ENCODE measurements at places on chromosomes 5 and 9.

DNA sequence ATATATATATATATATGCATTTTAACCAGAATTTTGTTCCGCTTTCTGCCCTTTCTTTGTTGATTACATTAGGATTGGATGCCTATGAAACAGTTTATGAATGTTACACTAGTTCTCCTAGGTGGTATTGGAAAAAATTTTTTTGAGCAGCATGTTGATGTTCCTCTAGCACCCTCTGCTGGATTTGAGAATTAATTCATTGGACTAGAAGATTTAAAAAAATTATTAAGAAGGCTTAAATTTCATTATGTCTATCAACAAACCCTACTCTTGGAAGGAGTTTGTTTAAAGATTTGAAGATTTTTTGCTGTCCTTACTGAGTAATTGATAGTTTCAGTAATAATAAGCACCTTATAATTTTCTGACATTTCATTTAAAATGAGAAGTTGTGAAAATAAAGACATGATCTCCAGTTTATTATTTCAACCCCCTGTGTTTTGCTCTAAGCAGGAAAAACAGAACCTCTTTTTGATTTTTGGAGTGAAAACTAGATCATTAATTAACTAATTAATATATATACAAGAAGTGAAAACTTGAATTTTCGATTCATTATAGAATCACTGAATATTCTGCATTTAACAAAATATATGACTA lies 89.6 kb downstream of the CCDC171 start:
- peak; percentile 5 for DNase-seq

DNA sequence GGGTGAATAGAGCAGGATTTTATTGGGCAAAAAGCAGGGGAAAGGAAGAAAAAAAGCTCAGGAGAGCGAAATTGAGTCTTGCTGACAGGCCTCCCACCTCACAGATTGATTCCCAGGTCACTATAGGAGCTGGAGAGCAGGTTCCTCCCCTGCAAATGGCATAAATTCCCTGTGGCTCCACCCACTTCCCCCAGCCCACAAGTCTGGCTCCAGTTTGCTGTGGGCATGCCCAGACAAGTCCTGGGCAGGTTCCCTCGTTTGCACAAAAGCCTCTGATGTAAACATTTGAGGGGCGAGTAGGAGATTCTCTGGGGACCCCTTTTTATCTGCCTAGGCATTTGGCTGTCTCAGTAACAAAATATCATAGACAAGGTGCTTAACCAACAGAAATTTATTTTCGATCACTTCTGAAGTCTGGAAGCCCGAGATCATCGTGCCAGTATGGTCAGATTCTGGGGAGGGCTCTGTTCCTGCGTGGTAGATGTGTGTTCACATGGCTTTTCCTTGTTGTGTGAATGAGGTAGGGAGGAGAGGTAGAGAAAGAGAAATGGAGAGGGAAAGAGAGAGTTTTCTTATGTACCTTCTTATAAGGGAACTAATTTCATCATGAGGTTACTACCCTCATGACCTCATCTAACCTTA lies 614.5 kb downstream of the MAT2B start:
- DNase-seq = no peak

DNA sequence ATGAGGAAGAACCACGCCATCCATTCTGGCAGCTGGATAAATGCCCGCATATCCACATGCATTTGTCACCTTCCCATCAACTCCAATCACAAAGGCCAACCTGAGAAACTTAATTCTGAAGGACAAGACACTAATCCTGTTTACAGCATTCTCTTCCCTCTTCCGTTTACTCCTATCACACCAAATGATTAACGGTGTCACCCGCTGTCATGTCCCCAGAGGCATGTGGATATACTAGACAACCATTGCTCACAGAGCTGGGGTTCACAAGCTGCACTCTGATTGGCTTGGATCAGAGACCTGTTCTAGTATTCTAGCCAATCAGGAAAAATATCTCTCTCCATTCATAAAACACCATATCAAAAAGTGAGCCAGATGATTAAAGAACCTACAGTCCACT lies 3.6 kb downstream of the MACROH2A1 start:
- DNase-seq = no peak

- peak; percentile 74 for DNase-seq
Measured at GRCh38 chr9:94065535-94065961, 18.7 kb upstream of the PTPDC1 start.

- no peak for DNase-seq
Measured at GRCh38 chr9:18350995-18351595, 122.9 kb upstream of the ADAMTSL1 start.

GRCh38 chr9:113614843-113615648 lies 151.5 kb downstream of the RGS3 start:
- no peak for DNase-seq

DNA sequence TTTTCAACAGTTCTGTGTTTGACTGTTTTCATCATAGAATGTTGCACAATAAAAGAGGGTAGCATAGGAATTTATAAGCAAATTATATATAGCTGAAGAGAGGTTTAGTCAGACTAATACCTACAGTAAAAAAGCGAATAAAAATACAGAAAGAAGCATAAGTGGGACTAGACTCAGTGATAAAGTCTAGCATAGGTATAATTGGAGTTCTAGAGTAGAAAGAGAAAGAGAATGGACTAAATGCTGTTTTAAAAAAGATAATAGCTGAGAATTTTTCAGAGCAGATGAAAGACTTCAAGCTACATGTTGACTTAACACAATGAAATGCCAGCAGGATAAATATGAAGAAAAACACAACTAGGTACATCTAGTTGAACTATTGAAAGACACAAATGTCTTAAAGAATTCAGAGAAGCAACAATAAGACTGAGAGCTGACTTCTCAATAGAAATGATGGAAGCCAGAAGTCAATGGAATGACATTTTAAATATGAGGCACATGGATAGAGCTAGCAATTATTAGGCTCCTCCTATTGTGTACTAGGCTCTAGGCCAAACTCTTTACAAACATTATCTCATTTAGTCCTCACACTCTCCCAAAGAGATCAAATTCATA lies 573.9 kb downstream of the ZNF608 start:
- no peak for DNase-seq

DNA sequence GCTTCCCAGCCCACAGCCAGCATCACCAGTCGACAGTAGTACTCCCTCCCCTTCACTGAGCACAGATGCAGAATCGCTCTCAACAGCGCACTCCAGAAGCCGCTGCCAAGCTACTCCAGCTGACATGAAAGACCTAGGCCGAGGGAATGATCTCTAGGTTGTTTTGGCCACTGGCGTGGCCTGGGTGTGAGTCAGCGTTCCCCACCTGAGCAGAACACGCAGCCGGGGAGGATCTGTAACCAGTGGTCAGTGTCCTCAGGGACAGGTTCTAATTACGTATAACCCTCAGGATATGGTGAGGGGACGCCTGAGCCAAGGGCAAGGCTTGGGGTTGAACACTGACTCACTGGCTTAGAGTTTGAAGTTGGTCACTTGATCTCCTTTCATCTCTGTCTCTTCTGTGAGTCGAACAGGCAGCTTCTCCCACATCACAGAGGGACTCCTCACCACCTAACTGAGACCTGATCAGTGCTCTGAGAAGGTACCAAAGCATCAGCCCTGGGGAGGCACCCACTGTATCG lies 76.9 kb upstream of the IL17B start:
- DNase-seq = no peak

DNA sequence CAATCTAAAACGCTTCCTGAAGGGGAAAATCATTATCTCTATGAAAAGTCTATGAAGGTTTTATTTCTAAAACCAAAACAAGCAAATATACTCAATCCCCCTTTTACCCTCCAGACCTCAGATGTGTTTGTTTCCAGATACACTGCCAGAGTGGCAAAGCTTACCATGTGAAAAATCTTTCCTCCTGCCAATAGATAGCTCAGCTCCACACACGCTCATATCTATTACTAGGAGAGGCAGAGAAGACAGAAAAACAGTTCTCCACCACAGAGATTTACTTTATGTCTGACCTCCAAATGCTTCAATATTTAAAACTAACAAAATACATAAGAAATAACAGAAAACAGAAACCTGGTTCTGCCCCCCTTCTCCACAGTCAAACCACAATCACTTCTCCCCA lies 7.0 kb downstream of the IRX2 start:
- no peak for DNase-seq

GRCh38 chr5:171055875-171056454 lies 194.1 kb downstream of the RANBP17 start:
- no peak for DNase-seq

GRCh38 chr5:153690236-153690635 lies 199.8 kb downstream of the GRIA1 start:
- no peak for DNase-seq

- no peak for DNase-seq
Measured at GRCh38 chr9:31868830-31869229, 515.6 kb upstream of the ACO1 start.

DNA sequence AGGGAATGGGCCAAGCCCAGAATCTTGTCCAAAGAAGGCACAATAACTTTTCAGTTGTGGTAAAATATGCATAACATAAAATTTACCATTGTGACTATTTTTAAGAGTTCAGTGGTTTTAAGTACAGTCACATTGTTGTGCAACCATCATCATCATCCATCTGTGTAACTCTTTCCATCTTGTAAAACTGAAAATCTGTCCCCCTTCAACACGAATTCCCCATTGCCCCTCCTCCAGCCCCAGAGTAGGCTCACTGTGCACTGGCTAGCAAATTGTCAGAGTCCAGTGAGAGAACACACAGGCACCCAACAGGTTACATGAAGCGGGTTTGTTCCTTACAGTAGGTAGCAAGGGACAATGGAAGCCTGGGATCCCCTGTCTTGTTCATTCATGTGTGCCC lies 13.7 kb downstream of the BARX1 start:
- DNase-seq = no peak

DNA sequence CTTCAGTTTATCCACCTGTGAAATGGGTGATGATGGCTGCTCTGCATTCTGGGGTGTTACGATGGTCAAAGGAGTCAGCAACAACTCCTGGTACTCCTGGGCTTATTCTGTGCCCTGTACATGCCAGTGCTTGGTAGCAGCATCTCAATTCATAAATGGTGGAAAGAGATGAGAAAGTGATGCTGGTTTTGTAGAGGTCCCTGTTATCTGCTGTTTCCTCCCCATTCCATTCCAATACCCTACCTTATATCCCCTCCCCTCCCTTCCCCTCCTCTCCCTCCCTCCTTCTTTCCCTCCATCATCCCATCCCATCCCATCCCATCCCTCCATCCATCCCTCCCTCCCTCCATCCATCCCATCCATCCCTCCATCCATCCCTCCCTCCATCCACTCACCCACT lies 19.1 kb downstream of the BOD1 start:
- DNase-seq = no peak

- peak; percentile 77 for DNase-seq
Measured at GRCh38 chr5:142015781-142016533, 3.1 kb upstream of the GNPDA1 start.

GRCh38 chr5:147169901-147170300 lies 64.9 kb upstream of the STK32A start:
- no peak for DNase-seq

Measured in CD4-positive, alpha-beta T cell treated with Interleukin-4 for 4 hours (primary cell).